ENCODE measurements at places on chromosomes 3 and 15.

DNA sequence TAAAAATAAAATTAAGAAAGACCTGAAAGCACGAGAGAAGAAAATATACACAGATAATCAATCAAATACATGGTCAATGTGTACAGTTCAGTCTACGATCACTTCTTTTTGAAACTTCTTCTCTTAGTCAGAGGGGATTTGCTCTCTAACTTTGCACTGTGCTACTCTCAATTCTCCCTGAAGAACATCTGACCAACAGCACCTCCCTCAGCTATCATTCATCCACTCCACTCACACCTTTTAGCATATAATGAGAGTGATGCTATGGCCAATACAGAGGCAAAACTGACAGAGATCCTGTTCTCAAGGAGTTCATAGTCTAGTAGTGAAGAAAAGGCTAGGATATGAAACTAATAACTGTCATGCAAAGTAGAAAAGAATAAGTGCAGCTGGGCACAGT lies 45.9 kb downstream of the P3H2 start:
- no peak for DNase-seq

- no peak for DNase-seq
These were observed 81.7 kb downstream of the ZNF609 start for GRCh38 chr15:64542091-64542490.

DNA sequence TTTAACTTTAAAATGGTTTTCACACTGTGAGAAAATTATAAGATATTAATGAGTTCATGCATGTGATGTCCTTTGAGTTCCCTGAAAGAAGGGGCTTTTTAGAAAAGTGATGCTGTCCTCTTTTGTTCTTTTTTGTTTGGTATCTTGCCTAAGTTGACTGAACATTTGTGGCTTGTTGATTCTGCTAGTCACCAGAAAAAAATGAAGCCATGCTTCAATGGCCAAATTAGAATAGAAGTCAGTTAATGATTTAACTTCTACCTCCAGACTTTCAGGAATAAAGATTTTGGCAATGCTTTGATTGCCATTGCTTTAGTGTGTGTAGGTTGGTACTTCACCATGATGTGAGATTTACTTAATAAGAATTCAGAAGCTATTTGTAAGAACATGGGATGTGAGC lies 260.6 kb upstream of the NECTIN3 start:
- no peak for DNase-seq

DNA sequence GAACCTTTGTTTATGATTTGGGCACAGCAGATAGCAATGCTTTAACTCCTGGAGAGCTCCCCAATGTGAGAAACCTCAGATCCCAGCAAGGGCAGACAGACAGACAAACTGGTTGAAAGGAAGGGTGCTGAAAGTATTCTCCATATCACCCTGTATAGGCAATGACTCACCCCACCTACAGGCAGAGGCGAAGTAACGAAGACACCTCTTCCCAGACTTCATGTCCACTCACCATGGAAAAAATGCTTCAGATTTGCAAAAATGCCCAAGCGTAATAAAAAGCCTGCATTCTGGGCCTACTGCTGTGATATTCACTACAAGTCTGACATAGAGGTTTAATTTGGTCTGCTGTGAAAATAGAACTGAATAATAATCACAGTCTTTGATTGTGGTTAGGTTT lies 50.5 kb downstream of the THBS1 start:
- DNase-seq = peak; percentile 37

- no peak for DNase-seq
These were observed 666.7 kb upstream of the CADM2 start for GRCh38 chr3:84292128-84292527.

DNA sequence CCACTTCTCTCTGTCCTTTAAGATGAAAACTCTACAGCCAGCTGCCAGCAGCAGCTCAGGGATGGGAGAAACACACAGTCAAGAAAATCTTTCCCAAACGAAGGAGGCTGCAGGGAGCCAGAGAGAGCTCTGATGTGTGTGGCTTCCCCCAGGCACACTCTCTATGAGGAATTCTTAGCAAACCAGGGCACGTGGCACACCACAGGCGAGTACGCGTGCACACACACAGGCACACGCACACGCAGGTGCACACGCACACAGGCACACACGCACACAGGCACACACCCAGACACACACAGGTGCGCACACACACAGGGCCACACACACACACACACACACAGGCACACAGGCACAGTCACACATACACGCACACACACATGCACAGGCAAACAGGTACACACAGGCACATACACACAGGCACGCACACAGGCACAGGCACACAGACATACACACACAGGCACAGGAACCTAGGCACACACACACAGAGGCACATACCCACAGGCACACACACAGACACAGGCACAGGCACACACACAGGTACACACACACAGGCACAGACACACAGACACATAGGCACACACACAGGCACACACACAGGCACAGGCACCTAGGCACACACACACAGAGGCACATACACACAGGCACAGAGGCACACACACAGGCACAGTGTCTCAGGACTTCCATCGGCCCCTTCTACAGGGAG lies 91.5 kb upstream of the ATP2B2 start:
- DNase-seq = no peak

DNA sequence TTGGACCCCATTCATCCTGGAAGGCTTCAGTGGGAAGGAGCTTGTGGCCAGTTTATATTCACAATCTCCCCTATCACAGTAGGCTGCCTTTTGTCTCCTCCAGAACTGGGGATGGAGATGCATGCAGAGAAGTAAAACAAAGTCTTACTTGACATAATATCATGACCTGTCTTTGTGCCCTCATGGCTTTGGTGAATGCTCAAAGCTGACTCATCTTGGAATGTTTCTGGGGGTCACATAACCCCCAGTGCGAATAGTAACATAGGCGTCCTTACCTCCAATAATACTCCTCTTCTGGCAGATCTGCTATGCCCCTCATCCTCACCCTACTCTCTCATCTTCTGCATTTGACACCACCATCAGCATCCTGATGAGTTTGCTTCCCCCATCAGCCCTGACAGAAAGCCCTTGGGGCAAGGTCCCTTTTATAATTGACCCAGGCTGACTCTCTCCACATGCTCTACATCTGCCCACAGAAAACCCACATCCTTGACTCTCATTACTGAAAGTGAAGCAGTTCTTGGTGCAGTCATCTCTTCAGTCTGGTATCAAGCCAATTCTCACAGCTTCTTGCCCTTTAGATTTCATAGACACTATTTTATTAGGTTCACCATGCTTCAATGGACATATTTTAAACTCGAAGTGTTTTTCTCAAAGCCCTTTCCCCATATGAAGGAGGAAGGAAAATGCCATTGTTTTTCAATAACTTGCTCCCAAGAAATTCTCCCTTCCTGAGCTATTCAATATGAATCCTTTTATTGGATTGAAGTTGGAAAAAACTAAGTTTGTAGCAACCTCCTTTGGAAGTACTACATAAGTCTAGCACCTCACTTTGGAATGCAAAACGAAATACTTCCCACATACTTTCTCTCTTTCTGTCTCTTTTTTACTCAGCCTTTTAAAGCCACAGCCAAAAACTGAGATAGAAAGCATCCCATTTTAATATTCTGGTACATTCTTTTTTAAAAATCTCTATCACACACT lies 36.6 kb downstream of the OSTN start:
- DNase-seq = no peak

- no peak for DNase-seq
These were observed 80.8 kb upstream of the RNU6-1 start for GRCh38 chr15:67920524-67921240.

- no peak for DNase-seq
These were observed 106.0 kb upstream of the FEZF2 start for GRCh38 chr3:62479326-62479725.

Data from activated CD4-positive, alpha-beta T cell treated with anti-CD3 and anti-CD28 coated beads, Interleukin-2, amount 50 U/mL, for 24 hours (primary cell).